ENCODE measurements at places on chromosomes 2 and 18.

- DNase-seq = no peak
Measured at GRCh38 chr2:187422282-187422681, 25.8 kb downstream of the CALCRL start.

- peak; percentile 67 for DNase-seq
Measured at GRCh38 chr2:101327863-101328394, 19.4 kb upstream of the RNF149 start.

GRCh38 chr2:227493524-227493923 is 21.6 kb downstream of the AGFG1 start:
- DNase-seq = no peak

DNA sequence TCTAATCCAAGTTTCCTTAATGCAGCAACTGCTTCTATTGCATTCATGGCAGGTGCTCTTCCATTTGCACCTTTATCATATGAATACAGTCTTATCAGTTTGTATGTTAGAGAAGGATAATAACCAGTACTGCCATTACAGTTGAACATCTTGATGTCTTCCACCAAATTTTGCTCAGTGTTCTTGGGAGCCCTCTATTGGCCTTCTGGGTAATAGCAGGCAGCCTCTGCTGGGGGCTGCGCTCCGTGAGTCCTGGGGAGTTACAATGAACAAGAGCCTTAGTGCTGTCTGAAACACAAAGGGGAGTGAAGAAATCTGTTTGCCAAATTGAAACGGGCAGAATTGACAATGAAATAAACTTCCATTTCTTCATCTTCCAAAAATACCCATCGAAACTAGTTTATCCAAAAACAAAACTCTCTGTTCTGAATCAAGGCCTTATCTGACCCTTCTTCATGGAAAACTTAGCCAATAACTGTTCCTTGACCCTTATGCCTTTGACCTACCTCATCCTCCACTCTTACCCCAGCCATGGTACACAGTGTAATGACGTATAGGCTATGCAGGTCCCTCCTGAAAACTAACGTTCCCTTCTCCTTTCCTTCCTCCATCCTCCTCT is 79.9 kb downstream of the ALK start:
- DNase-seq = no peak

- no peak for DNase-seq
Measured at GRCh38 chr18:27400001-27400400, 214.9 kb upstream of the CHST9 start.

GRCh38 chr2:191421950-191422349 is 176.7 kb downstream of the MYO1B start:
- no peak for DNase-seq

GRCh38 chr2:241269707-241270520 is 45.6 kb downstream of the HDLBP start:
- no peak for DNase-seq

- no peak for DNase-seq
Measured at GRCh38 chr2:64145714-64146113, 1.5 kb upstream of the PELI1 start.

DNA sequence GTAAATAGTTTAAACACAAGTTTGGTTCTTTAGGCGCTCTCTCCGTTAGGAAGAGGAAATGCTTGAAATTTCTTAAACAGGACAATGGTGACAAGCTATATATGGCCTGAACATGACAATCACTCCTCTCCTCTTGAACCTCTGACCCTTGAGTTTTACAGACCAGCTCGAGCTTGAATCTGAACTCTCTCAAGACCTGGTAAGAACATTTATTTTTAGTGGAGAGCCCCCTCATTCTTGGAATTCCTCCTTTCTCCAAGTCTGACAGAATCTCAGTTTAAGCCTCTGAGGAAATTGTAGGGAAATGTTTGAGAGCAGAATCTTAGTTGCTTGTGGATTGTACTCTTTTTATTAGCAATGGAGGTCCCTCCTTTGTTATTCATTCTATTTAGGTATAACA is 1293.6 kb upstream of the ZEB2 start:
- DNase-seq = no peak

DNA sequence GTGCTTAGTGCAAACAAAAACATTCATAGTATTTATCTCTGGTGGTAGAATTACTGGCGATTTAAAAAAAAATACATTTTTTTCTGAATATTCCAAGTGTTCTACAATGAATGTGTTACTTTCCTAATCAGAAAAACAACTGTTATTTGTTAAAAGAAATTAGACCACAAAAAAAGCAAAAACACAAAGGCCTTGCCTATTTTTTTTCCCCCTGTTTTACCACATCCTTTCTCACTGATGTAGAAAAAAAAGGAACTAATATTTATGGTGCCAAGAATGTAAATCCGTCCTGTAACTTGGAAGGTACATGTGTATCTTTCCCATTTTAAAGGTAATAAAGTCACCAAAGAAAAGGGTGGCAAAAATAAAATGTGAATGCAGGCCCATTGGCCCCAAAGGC is 28.4 kb upstream of the MGAT4A start:
- DNase-seq = no peak

DNA sequence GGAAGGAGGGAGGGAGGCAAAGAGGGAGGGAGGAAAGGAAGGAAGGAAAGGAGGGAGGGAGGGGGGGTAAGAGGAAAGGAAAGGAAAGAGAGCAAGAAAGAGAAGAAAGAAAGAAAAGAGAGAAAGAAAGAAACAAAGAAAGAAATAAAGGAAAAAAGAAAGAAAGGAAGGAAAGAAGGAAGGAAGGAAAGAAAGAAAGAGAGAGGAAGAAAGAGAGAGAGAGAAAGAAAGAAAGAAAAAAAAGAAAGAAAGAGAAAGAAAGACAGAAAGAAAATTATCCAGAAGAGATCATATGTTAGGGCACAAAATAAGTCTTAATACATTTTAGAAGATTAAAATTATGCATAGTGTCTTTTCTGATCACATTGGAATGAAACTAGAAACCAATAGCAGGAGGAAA is 24.3 kb upstream of the TFCP2L1 start:
- no peak for DNase-seq

- DNase-seq = peak; percentile 98
Measured at GRCh38 chr2:233422050-233422639, 67.9 kb downstream of the DGKD start.

- no peak for DNase-seq
Measured at GRCh38 chr18:65919018-65919417, 168.2 kb downstream of the CDH7 start.

DNA sequence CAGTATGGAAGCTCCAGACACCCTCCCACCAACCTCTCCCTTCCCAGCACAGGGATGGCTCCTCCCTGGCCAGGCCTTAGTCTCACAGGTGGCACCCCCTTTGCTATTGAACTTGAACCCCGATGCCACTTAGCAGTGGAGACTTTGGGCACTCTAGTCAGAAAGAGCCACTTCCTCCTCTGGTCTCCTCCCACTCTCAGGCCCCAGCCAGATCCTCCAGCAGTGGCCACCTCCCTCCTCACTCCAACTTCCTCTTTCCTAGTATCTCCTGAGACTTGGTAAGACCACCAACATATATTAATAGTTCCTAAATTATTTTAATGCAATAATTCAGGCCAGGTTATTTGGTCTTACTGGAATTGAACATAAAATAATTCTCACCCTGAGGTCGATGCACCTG is 437.2 kb upstream of the ID2 start:
- DNase-seq = no peak

DNA sequence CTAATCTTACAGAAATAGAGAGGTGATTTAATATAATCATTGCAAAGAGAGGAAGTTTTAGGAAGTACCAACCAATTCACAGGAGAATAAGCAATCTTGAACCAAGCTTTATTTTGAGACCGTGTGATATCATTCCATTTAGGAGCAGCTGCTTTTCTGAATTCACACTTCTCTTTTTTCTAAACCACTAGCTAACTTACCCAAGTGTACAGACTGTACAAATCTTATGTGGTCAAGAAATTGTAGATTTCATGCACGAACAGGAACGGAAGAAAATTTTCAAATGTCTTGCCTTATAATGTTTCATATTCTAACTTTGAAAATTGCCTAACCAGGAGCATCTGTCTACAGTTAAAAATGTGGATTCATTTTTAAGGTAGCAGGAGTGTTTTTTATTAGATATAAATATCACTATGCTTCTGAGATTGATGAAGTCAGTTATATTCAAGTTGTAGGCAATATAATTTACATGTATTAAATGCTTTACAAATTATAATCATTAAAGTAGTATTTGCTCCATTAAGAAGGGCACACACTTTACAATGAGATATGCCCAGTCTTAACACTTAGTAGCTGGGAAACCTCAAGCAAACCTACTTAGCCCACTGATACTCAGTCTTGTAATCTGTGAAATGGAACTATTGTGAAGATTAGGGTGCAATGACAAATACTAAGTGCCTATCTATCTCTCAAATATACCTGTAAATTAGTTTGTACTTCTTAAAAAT is 302.2 kb upstream of the STON1 start:
- no peak for DNase-seq

- no peak for DNase-seq
Measured at GRCh38 chr2:137937246-137937645, 27.0 kb upstream of the HNMT start.

DNA sequence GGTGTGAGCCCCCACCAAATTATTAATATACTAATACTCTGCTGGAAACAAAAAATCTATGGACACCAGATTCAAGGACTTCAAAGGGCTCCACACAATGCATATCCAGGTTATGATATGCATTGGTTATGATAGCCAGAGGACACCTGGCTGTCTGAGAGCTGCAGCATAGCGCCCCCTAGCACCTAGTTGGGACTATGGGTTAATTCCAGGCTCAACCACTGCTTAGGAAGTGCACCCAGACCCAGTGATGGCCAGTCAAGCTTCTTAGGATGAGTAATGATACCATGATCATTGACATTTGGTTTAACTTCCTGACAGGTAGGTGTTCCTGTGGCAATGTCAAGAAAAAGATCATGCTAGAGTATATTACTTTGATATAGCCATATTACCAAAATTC is 3.8 kb upstream of the FRZB start:
- peak; percentile 59 for DNase-seq

GRCh38 chr18:11146238-11146946 is 3.0 kb downstream of the PIEZO2 start:
- DNase-seq = no peak

DNA sequence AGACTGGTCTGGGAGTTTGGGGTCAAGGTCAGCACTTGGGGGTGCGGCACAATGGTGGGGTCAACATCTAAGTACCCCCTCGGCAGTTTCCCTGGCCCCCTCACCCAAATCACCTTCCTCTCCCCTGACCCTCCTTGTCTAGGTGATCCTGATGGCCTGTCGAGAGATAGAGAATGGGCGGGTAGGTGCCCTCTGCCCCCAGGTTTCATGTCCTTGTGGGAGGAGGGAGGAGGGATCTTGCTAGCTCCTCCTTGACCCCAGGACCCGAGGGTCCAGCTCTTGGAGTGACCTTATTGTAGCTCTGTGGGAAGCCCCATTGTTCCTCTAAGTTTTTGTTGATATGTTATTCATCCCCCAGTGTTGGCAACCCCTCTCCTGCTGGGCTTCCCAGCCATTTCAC is 3.6 kb downstream of the PTPN18 start:
- no peak for DNase-seq

DNA sequence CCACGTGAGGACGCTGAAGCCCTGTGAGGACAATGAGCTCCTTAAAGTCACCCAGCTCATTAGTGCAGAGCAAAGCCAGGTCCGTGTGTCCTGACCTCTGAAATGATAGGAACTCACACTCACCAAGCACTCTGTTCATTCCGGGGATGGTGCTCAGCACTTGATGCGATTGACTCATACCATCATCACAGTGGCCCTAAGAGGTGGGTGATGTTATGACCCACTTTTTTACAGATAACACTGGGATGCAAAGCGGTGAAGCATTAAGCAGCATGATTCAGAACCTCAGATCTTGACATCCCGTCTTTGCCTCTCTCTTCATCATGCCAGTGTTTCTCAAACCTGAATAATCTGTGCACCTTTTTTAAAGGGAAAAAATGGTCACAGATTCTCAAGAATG is 234.8 kb downstream of the ALPK2 start:
- DNase-seq = no peak

DNA sequence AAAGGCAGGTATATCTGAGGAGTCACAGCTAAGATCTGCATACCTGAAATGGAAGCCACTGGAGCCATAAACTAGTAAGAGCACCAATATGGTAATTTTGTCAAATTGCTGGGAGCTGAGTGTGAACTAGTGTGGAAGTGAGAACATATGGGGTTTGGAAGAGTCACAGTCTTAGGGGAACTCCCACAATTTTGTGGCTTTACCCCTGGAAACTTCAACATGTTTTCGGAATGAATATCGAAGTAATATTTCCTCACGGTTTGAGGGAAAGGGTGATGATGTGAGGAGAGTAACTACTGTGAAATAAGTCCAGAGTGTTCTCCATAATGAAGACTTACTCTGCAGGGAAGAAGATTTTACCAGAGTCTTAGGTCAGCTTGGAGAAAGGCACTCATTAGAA is 565.9 kb downstream of the RIT2 start:
- DNase-seq = no peak

GRCh38 chr2:37355735-37356134 is 11.3 kb downstream of the QPCT start:
- peak; percentile 68 for DNase-seq

- DNase-seq = no peak
Measured at GRCh38 chr18:37453752-37454151, 111.8 kb downstream of the CELF4 start.

DNA sequence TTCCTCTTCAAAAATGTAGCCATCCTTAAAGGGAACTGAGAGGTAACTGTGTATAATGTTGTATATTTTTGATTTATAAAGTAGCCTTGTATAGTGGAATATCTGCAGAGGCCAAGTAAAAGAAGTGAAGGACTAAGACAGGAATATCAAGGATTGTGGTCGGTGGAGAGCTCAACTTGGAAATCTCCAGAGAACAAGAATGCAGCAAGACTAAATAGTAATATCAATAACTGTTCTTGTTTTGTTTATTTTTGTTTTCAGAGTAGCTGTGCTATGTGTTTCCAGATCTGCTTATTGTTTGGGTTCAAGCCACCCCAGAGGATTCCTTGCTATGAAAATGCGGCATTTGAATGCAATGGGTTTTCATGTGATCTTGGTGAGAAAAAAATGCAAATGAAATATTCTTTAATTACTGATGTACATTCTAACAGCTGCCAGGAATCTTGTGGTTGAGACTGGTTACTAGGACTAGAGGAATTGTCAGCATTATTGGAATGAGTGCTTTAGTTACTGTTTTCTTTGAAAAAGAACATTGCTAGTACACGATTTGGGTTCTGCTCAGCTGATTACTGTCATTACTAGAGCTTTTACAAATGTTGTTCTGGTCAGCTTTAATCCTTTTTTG is 25.0 kb downstream of the FASTKD2 start:
- DNase-seq = no peak

DNA sequence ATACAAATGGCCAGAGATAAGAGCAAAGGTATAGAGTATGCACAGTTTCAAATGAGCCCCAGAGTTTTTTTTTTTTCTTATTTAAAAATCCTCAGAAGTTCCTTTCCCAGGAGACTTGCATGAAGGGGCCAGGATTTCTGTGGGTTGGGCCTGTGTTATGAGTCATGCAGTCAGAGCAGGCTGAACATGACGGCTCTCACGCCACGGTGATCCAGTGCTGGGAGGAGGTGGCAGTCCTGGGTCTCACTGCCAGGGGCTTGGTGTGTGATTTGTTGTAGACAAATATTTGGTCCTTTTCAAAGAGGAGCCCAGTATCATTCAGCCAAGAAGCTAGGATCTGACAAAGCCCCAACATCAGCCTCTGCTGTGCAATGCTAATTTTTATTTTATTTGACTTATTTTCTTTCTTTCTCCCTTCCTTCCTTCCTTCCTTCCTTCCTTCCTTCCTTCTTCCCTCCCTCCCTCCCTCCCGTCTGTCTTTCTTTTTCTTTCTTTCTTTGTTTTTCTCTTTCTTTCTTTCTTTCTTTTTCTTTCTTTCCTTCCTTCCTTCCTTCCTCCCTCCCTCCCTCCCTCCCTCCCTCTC is 10.4 kb upstream of the KCNE4 start:
- no peak for DNase-seq

Data from NCI-H510A (cell line).